NCI-H2081 treated with DMSO at 0.1 percent for 48 hours (cell line): ENCODE measurements at places on chromosomes 11 and 22.

GRCh38 chr22:49502126-49502826 lies 325.4 kb downstream of the BRD1 start:
- DNase-seq = no peak

GRCh38 chr22:49046000-49046545 lies 781.6 kb downstream of the BRD1 start:
- DNase-seq = no peak

DNA sequence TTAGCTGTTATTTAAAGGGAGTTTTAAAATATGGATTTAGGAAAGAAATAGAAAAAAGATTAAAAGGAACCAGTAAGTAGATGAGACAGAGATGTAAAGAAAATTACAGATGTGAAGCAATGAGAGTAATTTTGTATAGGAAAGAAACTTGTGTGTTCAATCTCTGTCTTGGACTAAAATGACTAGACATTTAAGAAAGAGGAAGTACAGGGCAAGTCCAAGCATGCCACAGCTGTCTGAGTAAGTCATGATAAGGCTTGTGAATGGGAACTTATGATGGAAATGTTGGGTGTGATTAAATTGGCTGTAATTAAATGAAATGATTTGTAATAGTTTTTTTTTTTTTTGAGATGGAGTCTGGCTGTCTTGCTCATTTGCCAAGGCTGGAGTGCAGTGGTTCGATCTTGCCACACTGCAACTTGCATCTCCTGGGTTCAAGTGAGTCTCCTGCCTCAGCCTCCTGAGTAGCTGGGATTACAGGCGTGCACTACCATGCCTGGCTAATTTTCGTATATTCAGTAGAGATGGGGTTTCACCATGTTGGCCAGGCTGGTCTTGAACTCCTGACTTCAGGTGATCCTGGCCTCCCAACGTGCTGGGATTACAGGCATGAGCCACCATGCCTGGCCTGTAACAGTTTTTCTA lies 5.9 kb upstream of the ACY3 start:
- DNase-seq = no peak

DNA sequence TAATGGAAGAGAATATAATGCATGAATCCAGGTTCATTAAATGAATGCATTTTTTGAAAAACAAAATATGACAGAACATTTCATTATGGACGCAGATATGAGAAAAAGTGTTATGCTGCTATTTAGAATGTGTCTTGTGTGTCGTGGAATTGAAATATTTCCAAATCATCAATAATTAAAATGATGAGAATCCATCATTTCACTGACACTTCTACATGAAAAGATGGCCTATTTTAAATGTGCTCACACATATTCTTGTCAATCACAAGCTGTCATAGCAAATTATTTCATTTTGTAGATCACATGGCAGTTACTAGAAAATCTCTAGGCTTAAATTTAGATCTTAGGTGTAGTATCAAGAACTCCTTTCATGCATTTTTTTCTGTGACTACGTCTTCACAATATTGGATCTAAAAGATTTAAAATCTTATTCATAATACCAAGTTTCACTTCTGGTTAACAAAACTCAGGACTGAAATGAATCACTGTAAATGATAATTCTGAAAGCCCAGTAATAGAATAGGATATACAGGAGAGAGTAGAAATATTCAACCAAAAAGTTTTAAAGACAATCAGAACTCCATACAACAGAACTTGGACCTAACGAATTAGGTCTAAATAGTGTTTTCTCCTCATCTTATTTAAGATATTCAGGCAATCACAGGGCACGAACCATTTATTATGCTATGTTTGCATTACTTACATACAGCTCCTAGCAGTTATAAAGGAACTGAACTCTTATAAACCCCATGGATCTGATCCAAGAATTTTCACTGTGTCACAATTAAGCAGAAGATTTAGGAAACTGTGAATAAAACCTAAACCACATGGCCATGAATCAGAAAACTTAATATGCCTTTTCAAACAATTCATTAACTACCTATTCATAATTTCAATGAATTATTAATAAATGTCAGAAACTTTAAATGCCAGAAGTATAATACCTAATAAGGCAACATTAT lies 67.7 kb downstream of the DCDC1 start:
- DNase-seq = no peak

DNA sequence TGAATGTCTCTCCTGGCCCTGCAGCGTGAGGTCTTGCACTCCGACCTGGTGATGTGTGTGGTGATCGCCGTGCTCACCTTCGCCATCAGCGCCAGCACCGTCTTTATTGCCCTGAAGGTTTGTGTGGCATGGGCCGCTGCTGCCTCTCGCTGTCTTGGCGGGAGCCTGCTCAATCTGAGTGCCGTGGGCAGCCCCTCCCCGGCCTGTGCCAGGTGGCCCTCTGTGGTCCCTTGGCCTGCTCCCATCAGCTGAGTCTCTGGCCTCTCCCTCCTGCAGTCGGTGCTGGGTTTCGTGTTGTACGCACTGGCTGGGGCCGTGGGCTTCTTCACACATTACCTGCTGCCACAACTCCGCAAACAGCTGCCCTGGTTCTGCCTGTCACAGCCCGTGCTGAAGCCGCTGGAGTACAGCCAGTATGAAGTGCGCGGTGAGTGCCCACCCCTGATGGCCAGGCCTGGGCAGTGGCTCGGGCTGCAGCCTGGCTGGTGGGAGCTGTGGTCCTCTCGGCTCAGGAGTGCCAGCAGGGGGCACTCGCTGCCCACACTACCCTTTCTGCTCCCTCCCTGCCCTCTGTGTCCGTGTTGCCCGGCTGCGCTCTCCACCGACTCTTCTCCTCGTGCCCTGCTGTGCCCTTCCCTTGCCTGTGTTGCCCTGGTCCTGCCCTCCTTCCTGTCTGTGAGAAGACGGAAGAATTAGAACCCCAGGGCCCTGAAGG lies 10.2 kb downstream of the PCNX3 start:
- no peak for DNase-seq

- DNase-seq = no peak
These were observed 59.2 kb upstream of the SHISAL1 start for GRCh38 chr22:44371741-44372525.

DNA sequence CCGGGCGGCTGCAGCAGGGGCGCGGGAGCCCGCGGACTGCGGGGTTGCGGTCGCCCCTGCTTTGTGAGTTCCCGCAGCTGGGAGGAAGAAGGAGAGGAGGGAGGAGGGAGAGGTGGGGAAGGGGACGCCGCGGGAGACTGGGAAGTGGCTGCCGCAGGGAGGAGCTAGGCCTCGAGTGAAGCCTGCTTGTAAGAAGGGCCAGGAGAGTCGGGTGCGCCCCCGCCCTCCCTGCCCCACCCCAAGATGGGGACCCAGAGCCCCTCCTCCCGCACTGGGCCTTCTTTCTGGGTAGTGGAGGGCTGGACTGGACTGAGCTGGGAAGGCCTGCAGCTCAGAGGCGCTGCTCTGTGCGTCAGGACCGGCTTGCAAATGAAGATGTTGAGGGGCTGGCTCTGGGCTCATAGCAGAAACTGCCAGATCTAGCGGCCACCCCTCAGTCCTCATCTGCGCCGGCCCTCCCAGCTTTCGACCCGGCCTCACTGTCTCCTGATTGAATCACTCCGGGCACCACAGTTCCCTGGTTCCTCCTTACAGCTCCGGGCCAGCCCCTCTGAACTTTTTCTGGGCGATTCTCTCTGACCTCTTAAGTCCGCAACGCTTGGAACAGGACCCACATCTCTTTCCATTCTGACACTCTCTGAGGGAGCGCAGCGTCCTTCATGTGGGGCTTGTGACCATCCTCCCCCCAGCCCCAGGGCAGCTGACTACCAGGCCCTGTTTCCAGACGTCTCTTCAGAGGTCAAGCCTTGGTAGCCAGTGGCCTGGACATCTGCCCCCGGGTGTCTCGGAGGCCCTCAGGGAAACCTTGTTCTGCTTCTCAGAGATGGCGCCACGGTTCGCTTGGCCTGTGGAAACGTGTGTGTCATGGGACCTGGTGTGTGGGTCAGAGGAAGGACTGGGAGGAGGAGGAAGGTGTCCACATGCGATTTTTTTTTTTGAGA lies 21.9 kb downstream of the SERPINH1 start:
- no peak for DNase-seq

GRCh38 chr11:131350872-131351271 lies 19.5 kb upstream of the NTM start:
- no peak for DNase-seq

DNA sequence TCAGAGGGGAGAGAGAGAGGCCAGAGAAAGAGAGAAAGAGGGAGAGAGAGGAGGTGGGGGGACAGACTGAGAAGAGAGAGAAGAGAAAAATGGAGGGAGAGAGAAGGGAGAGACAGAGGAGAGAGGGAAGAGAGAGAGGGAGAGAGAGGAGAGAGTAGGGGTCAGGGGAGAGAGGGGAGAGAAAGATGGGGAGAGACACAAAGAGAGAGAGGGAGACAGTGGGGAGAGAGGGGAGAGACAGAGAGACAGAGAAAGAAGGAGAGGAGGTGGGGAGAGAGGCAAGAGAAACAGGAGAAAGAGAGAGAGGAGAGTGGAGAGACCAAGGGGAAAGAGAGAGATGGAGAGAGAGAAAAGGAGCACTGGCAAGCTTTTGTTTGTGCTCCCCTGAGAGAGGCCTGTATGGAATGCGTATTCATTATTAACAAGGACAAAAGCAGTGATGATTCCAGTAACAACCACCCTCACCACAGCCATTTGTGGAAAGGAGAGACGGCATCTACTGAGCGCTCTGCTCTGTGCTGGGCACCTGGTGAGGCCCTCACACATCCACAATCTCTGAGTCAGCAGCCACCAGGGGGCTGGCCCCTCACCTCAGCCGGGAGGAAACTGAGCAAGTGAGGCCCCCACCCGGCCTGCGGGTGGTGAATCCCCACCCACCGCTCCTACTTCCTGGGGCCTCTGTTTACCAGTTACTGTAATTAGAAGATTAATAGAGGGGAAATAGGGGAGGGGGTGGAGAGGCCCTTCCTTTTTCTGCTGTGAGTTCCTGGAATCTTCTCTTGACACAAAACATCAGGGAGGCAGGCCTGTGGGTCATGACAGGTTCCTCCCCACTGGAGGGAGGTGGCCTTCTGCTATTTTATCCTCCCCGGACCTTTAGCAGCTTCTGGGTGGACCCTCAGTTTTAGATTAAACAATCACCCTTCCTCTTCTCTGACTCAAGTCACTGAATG lies 14.6 kb upstream of the MIAT start:
- DNase-seq = no peak

DNA sequence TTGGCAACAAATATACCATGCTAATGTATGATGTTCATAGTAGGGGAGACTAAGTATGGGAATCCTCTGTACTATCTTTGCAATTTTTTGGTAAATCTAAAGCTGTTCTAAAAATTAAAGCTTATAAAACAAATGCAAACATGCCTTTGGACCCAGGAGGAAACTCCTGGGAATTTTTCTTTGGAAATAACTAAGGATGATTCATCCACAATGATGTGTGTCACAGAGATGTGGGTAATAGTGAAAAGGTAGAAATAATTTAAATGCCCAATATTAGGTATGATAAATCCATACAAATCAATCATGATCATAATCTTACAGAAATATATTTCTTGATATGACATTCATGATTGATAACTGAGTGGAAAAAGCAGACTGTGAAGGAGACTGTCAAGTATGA lies 135.8 kb downstream of the TRIM44 start:
- no peak for DNase-seq

DNA sequence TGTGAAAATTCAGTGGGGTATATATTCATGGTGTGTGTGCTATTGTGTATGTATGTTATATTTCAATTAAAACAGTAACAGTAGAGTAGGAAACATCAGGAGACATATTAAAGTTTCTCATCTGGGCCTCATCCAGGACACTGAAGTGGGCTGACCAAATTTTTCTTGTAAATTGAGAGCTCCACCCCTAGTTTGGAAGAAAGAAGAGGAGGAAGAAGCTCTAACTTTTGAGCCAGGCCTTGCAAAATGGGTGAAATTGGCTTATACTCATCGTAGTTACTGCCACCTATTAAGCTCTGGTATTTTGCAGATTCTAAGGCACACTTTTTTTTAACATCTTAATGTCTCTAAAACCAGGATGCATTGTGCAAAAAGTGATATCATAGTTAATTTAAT lies 33.7 kb downstream of the TSPAN18 start:
- DNase-seq = no peak

DNA sequence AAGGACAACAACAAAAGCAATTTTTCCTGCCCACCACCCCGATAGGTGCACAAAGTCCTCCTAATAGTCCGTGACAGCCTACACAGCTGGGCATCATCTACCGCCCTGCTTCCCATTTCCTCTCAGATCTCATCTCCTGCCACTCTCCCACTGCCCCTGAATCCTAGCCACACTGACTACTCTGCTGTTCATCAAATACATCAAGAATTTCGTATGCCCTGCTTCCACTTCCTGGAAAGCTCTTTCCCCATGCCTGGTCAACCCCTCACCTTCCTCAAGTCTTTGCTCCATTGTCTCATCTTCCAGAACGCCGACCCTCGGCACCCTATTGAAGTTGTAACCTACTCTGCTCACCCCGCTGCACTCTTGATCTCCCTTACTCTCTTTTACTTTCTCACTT lies 320.1 kb downstream of the OPCML start:
- no peak for DNase-seq

GRCh38 chr11:78828676-78829075 lies 254.0 kb upstream of the NARS2 start:
- no peak for DNase-seq

- DNase-seq = peak; percentile 25
These were observed 9.4 kb downstream of the LRRC75B start for GRCh38 chr22:24583221-24584165.

DNA sequence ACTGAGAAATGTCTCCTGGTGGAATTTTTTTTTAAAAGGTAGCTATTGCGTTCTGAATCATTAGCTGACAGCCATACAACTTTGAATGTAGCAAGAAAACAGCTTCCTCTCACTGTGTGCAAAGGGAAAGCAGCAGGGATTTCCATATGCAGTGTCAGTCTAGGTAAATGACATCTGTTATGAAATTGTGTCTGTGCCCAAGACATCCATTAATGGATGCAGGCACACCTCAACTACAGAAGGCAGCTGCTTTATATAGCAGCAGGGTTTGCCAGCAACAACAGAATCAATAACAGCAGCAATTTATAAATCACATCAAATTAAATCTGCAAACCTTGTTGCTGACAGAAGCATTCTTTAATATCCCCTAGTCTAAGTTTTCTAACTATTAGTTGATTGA lies 745.3 kb upstream of the RAG2 start:
- no peak for DNase-seq

DNA sequence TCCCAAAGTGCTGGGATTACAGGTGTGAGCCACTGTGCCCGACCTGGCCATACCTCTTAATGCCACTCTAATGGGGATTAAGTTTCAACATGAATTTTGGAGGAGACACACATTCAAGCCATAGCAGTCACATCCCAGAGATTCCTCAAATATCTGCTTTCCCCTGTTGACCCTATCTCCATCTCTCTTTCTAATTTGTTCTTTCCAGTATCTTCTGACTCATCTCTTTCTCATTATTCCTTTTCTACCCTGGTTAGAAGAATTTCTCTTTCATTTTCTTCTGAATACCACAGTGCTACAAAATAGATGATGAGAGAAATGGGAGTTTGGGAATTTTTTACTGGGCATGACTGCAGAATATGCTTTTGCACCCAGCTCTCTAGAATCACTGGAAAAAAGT lies 5.1 kb downstream of the OR10V1 start:
- no peak for DNase-seq

GRCh38 chr11:82267186-82267585 lies 466.5 kb downstream of the FAM181B start:
- DNase-seq = no peak

GRCh38 chr22:35089139-35089538 lies 23.2 kb downstream of the ISX start:
- no peak for DNase-seq
